ENCODE measurements at places on chromosomes 2 and 18.

DNA sequence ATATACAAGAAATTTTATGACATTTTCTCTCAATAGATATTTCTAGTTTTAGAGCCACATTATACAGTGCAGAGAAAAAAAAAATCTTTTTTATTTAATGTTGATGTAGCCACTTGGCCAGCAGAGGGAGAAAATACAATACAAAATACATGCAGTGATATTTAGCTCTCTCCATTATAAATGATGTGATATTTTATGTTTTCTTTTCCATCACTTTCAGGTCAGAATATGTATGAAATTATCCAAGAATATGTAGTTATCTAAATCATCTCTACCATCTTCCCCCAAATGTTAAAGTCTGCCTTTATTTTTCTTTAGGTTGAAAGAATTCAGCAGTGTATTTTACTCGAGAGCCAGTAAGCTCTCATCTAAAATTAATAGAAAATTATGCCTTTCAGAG is 533.6 kb upstream of the FSHR start:
- no peak for DNase-seq

GRCh38 chr2:162164802-162165201 is 12.8 kb upstream of the GCG start:
- DNase-seq = no peak

- no peak for DNase-seq
Measured at GRCh38 chr2:166282154-166282553, 93.6 kb downstream of the SCN9A start.

- DNase-seq = no peak
Measured at GRCh38 chr2:2656115-2657011, 325.3 kb upstream of the MYT1L start.

DNA sequence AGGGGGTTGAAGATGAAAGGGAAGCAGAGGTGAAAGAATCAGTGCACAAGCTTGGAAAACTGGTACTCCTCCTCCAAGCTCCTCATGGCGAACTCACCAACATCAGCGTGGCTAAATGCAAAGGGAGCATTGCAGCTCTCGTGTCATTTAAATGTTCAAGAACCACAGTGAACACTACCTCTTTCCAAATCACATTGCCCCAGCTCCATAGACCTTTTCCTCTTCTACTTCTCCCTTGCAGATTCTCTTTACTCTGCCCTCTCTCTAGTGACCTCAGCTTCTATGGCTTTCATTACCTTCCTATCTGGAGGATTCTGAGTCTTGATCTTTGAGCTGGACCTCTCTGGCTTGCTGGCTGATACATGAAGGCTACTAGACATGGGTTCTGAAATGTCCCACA is 14.3 kb downstream of the EPB41L3 start:
- no peak for DNase-seq

GRCh38 chr18:75226286-75226955 is 15.8 kb downstream of the TSHZ1 start:
- DNase-seq = no peak

Data from activated T-cell treated with anti-CD3 and anti-CD28 coated beads, Interleukin-2, amount 50 U/mL, for 72 hours (primary cell).